Daoy (cell line): ENCODE measurements at places on chromosomes 2 and 18. TPM values are rescaled to one million over a fixed set of nuclear protein-coding genes. Genes with fewer than 3 reads are reported as not detected.

DNA sequence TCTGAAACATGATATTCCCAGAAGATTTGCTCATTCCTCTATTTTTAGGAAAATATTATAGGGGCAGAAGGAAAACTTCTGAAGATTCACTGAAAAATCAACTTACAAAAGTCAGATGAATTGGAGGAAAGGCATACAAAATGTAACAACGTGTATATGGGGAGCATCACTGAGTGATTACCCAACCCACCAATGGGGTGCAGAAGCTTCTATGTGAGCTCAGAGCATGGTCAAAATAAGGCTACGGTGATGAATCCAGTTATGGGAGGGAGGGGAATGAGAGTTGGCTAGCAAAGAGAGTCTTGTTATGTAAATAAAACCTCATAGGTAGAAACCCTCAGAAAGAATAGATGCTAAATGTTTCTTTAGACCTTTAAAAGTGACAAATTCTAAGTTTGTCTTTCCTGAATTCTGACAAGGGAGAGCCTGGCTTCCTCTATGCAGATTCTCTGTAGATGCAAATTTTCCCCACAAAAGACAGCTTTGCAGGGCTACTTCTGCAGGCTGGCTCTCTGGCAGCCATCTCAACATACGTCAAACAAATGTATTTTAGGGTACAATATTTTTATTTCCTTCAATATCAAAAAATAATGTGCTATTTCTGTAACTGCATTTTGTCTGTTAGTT is 171.4 kb upstream of the NDUFV2 start:
- DNase-seq = no peak

OSBPL6 gene
- 3.8 and 4.5 TPM in 2 replicates for total RNA-seq

DNA sequence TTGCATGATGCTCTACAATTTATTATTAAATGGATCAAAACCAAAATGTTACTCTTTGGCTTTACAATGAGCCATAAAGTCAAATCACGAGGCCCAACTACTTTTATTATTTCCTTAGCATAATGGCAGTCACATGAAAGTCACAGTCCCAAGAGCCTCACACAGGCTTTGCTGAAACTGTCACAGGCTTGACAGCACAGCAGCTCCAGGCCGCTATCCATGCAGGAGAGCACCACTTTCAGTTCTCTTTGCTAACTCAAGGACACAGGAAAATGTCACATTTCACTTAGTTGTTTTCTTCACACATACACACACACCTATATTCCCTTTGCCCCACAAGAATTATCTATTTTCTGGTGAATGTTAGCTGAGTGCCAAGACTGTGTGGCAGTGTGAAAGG is 11.1 kb upstream of the MSGN1 start:
- no peak for DNase-seq

GRCh38 chr2:231104115-231104713 is 20.6 kb downstream of the HTR2B start:
- peak; percentile 23 for DNase-seq

LCT gene
- 0.40 TPM in 1 of 2 replicates, not detected in the other for total RNA-seq

EMILIN1 gene
- total RNA-seq = 6.0 and 10.2 TPM in 2 replicates

GRCh38 chr2:217231724-217232123 is 371.9 kb upstream of the TNP1 start:
- no peak for DNase-seq

GRCh38 chr2:30265052-30266015 is 34.0 kb downstream of the LBH start:
- no peak for DNase-seq

- DNase-seq = no peak
Measured at GRCh38 chr2:218644721-218645120, 14.7 kb downstream of the ZNF142 start.

DNA sequence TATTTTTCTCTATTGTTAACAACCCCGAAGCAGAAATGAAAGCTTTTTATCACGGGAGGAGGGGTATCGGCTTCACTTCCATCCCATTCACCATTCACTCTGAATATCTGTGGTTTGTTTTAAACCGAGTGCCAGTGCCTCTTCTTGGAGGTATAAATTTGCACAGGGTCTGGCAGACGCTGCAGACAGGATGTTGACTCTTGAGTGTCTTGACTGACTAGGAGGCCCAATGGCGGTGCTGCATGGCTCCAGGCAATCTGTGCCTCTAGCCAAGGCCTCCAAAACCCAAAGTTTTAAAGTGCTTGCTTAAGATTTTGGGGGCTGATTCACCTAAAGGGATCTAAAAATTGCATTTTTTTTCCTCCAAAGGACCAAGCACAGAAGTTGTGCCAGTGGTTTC is 183.8 kb downstream of the LTBP1 start:
- DNase-seq = peak; percentile 44

CYB5A gene
- total RNA-seq = 45.9 and 47.7 TPM in 2 replicates

DNA sequence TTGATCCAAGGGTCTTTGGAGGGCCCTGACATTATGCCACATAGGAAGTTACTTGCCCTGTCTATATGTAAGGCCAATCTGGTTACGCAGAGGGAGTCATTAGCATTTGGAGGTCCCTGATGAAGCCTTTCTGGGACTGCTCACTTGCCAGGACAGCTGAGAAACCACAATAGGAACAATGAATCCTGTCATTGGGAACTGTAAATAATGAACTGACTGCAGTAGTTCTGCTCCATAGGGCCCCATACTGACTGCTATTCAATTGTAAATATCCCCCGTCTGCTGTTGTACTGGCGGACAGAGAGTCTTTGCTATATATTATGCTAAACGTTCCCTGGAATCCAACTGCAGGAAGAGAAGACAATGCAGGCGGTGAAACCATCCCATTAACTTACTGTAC is 149.4 kb upstream of the DCC start:
- no peak for DNase-seq
